ENCODE measurements at places on chromosomes 3 and 15. TPM values are rescaled to one million over a fixed set of nuclear protein-coding genes. Genes with fewer than 3 reads are reported as not detected.

The EAF2 gene
- total RNA-seq = 1.4 TPM

- no peak overlapping the region for H3K4me3 ChIP-seq
- peak overlapping the region; percentile 30 for H3K27ac ChIP-seq
- peak; percentile 65 for DNase-seq
Observed at GRCh38 chr15:41648770-41649169, 11.4 kb upstream of the MGA start.

The KCNMB2 gene
- 1.1 TPM for total RNA-seq

DNA sequence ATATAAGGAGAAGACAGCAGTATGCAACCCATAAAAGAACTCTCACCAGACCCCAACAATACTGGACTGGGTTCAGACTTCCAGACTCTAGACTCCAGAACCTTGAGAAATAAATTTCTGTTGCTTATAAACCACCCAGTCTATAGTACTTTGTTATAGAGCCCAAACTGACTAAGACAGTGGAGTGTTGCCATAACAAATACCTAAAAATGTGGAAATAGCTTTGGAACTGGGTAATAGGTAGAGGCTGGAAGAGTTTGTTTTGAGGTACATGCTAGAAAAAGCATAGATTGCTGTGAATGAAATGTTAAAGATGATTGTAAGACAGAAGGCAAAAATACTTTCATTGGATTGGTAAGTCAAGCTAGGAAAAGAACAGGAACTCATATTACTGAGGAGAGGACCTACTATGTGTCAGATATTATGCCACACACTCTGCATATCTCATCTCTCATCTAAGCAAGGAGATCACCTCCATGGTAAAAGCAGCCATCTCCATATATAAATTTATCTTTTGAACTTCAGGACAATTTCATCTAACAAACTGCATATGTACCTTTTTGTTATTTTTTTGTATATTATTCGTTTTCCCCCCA, 67.4 kb upstream of the FNDC3B start:
- no peaks in the 10 kb centered on the region for H3K36me3 ChIP-seq
- no peak for DNase-seq
- H3K4me3 ChIP-seq = no peak overlapping the region

DNA sequence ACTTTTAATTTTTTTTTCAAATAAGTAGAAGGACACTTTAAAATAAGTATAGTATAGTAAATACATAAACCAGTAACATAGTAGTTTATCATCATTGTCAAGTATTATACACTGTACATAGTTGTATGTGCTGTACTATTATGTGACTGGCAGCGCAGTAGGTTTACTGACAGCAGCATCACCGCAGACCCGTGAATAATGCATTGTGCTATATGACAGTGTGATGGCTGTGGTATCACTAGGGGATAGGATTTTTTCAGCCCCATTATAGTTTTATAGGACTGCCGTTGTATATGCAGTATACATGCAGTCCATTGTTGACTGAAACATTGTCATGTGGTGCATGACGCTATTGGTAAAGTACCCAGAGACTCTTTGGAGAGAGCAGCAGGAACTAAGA, 306.5 kb downstream of the SQOR start:
- no peaks in the 10 kb centered on the region for H3K4me1 ChIP-seq
- H3K27me3 ChIP-seq = no peaks in the 10 kb centered on the region
- H3K4me3 ChIP-seq = no peak overlapping the region
- no peak overlapping the region for H3K27ac ChIP-seq

DNA sequence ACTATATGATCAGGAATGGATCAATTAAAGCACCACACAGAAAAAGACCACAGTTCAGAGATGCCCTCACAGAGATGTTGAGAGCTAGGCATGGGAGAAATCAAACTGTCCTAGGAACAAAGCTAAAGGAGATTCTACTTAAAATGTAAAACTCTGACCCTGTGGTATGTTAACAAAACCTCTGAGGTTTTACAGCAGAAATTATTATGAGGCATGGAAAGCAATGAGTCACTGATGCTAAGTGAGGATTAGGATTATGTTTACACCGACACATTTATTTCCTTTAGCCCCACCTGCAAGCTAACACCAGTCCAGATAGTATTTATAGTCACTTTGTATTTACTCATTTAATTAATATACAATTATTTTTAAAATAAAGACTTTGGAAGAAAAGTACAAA, 1242.2 kb downstream of the OTOL1 start:
- H3K4me1 ChIP-seq = no peaks in the 10 kb centered on the region
- H3K36me3 ChIP-seq = no peaks in the 10 kb centered on the region
- no peak overlapping the region for H3K27ac ChIP-seq
- no peak for DNase-seq
- H3K4me3 ChIP-seq = no peak overlapping the region

- H3K27me3 ChIP-seq = no peaks in the 10 kb centered on the region
- no peaks in the 10 kb centered on the region for H3K36me3 ChIP-seq
- H3K4me1 ChIP-seq = peaks cover 31% of the 10 kb centered on the region
- peak; percentile 57 for DNase-seq
- no peak overlapping the region for H3K4me3 ChIP-seq
Observed at GRCh38 chr15:48370460-48370859, 39.2 kb downstream of the DUT start.

The ETV5 gene
- total RNA-seq = 42.3 TPM

- H3K4me3 ChIP-seq = no peak overlapping the region
- no peak for DNase-seq
- H3K36me3 ChIP-seq = no peaks in the 10 kb centered on the region
- no peak overlapping the region for H3K27ac ChIP-seq
- no peaks in the 10 kb centered on the region for H3K27me3 ChIP-seq
Observed at GRCh38 chr15:62512904-62513303, 347.8 kb upstream of the C2CD4B start.

DNA sequence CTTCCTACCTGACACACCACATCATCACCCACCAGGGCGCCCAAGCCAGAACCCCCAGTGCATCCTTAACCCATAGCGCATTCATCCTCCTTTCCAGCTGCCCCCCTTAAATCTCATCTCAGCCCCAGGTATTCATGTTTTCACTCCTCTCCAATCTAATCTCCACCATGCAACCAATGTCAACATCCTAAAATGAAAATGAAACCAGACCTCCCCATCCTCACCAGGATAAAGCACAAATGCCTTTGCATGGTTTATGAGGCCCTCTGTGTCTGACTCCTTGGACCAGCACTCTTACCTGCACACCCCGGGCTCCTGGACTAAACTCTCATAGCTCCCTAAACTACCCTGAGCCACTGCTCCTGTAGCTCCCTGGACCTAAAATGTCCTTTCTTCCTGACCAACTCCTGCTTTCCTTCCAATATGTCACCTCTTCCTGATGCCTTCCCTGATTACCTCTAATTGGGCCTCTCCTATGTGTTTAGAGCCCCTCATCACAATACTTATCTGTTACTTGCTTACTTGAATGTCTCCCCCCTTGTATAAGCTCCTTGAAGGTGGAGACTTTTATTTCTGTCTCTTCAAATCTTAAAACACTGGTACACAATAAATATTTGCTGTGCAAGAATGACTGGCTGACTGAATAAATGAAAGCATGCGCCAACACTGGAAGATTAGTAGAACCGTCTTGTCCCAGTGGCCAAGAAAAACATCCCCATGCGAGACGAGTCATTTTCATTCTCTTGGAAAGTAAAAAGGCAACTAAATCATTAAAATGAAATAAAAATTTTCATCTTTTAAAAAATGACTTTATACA, 142.5 kb downstream of the XXYLT1 start:
- H3K36me3 ChIP-seq = no peaks in the 10 kb centered on the region
- no peaks in the 10 kb centered on the region for H3K27me3 ChIP-seq
- H3K4me3 ChIP-seq = no peak overlapping the region
- H3K4me1 ChIP-seq = peaks cover 23% of the 10 kb centered on the region
- DNase-seq = peak; percentile 89

GRCh38 chr3:108134555-108134880, 43.7 kb upstream of the CD47 start:
- no peak for DNase-seq
- H3K4me3 ChIP-seq = no peak overlapping the region
- H3K4me1 ChIP-seq = peaks cover 27% of the 10 kb centered on the region
- no peaks in the 10 kb centered on the region for H3K27me3 ChIP-seq
- no peak overlapping the region for H3K27ac ChIP-seq
